ENCODE measurements at places on chromosomes 7 and 10. TPM values are rescaled to one million over a fixed set of nuclear protein-coding genes. Genes with fewer than 3 reads are reported as not detected.

The SPDYE16 gene
- total RNA-seq = 0.18 TPM

DNA sequence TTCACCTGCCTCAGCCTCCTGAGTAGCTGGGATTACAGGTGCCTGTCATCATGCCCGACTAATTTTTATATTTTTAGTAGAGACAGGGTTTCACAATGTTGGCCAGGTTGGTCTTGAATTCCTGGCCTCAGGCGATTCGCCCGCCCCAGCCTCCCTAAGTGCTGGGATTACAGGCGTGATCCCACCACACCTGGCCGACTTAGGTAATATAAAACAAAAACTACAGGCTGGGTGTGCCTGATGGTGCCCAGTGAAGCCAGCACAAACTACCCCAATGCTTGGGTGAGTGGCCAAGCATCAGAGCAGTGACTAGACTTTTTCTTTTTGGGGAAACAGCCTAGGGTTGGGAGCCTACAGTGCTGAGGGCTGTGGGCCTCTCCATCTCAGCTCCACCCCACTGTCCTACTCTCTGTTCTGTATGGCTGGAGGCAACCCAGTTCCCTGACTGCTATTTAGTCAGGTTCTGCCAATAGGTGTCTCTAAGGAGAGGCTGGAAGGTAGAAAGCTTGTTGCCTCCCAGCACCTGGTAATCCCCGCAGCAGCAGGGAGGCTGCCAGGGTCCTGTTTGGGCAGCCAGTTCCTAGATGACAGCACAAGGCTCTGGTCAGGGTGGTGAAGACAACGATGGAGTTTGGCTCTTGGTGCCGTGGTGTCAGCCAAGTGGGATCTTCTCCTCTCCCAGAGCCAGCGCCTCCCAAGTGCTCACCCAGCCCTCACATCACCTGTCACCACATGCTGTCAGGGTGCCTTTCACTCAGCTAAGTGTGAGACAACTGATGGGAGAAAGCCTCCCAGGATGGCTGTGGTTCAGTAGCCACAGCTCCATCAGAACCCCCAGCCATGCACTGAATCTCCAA is 10.4 kb upstream of the NACAD start:
- DNase-seq = peak; percentile 3

GRCh38 chr7:144565586-144565985 is 162.1 kb upstream of the NOBOX start:
- no peak for DNase-seq

DNA sequence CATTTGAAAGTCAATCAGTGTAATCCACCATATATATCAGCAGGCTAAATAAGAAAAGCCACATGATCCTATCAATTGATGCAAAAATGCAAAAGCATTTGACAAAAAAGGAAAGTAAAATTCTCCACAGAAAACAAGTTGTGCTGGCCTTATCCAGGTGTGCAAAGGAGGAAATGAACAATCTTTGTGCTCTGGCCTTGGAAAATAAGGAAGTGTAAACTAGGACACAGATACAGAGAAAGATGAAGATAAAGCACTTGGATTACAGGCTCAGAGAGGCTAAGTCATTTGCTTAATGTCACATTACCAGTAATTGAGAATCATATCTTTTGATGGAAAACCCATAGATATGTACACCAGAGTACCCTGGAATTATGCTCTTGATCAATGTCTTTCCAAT is 54.5 kb downstream of the CXCL12 start:
- DNase-seq = no peak

GRCh38 chr7:47991741-47992311 is 12.4 kb upstream of the HUS1 start:
- peak; percentile 93 for DNase-seq

DNA sequence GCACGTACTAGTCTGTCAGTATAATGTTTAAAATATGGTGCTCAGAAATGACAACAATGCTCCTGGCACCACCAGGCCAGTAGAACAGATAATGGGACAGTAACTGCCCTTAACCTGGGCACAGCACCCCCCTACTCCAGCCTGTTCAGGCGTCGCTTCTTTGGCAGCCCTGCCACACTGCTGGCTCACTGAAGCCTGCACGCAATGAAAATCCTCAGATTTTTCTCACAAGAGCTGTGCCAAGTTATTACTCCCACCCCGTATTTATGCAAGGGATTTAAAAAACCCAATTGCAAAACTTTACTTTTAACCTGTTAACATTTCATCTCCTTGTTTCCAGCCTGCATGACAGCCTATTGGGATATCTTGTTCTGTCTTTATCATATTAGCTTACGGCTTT is 56.6 kb upstream of the LAMB1 start:
- DNase-seq = no peak

Measured in activated CD4-positive, alpha-beta T cell treated with anti-CD3 and anti-CD28 coated beads for 36 hours (primary cell).